ENCODE measurements at places on chromosomes 7 and 10.

DNA sequence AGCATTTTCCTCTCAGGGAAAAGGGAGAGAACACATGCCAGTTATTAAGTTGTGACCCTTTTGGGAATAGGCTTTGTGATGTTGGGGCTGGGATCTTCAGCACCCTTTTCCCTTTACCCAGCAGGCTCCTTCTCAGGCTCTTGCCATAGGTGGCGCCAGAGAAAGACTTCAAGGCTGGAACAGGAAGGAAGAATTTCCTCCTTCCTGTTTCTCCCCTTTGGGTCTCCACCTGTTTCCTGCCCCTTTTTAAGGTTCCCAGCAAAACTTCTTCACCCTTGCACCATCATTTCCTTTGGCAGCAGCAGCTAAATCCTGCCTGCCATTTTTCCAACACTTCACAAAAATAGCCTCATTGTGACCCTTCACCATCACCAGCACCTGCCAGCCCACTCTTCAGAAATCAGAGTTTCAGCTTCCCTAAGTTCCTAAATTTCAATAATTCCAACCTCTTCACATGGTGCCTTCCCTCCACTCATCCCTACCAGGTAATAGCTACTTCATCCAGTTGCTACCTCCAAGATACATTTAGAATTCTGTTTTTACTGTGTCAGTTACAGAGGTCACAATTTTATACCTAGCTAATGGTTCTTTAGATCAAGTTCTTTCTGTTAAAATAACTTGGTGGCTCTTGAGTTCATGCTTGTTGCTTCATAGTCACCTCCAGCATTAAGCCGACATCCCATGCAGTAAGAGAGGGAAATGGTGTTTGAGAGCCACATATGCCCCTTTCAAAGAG, 22.4 kb upstream of the FOXK1 start:
- no peak for DNase-seq

GRCh38 chr7:42022791-42023190, 214.2 kb downstream of the GLI3 start:
- DNase-seq, result no peak

GRCh38 chr10:5442065-5442989, 30.0 kb downstream of the NET1 start:
- peak; percentile 36 for DNase-seq

DNA sequence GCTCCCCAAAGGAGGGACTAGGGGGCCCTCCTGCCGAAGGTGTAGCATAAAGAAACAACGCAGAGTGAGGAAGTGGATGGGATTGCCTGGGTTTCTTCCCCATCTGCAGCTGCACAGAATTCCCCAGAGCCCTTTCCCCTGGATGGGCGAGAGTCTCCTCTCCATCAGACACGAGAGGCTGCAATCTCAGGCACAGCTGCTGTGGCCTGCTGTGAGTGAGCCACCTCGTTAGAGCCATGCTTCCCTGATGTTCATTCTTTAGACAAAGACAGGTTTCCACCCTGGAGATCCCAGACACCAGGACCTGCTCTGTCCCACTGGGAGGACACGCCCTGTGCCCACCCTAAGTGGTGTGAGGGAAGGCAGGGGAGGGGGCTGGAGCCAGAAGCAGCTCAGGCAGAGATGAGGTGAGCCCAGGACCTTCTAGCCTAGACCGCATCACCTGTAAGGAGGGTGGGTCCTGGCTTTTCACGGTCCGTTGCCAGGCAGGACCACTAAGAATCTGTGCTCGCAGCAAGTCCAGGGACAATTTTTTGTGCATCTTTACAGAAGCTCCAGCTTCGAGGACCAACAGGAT, 268.6 kb upstream of the TCERG1L start:
- DNase-seq, result no peak

DNA sequence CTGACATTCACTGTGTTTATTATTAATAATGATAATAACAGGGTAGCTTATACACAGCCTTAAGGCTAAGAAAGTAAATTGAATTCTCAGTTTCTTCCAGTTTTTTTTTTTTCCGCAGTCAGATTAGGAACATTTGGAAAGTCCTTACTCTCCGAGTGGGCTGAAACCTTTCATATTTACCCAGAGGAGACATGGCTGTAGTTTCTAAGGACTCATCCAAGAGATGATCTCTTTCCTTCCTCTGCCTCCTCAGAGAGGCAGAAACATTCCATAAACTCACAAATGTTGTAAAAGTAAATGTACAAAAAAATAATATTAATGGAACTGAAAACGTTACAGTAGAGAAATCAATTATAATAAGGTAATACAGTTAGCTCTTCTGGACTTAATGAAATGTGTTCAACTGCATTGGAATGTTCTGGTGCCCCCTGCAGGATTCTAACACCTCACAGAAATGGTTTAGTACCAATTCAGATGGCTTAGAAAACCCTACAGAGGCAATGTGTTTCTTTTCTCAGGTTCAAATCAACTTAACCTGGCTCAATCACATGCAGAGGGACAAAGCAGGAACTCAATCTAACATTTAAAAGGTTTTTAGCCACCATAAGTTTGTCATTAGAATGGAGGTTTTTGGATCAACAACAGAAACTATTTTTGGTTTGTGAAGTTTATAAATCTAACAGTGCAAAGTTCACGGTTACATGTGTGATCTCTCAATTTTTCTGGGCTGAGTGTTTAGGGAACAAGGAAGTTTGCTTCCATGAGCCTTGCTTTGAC, 71.7 kb downstream of the ICA1 start:
- DNase-seq, result peak; percentile 48

DNA sequence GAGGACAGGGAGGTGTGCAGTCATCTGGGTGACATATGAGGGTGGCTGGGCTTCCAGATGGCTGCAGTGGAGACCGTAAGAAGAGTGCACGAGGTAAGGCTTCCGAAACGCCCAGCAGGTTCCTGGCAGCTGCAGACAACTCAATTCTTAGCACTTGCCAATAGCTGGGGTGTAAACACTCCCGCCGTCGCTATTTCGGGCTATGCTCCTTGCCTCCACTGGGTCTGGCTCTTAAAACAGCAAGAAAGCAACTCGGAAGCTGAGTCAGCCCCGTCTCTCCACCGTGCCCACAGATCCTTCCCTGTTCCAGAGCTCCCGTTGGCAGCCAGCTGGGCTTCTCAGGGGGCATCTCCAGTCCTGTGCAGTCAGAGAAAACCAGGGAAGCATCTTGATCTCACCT, 6.1 kb upstream of the PDGFA start:
- DNase-seq, result no peak

GRCh38 chr10:74543276-74543675, 283.1 kb upstream of the KAT6B start:
- DNase-seq, result peak; percentile 59

GRCh38 chr10:129936266-129936922, 27.7 kb downstream of the EBF3 start:
- no peak for DNase-seq

- no peak for DNase-seq
Measured at GRCh38 chr10:44173608-44173894, 211.3 kb downstream of the CXCL12 start.

DNA sequence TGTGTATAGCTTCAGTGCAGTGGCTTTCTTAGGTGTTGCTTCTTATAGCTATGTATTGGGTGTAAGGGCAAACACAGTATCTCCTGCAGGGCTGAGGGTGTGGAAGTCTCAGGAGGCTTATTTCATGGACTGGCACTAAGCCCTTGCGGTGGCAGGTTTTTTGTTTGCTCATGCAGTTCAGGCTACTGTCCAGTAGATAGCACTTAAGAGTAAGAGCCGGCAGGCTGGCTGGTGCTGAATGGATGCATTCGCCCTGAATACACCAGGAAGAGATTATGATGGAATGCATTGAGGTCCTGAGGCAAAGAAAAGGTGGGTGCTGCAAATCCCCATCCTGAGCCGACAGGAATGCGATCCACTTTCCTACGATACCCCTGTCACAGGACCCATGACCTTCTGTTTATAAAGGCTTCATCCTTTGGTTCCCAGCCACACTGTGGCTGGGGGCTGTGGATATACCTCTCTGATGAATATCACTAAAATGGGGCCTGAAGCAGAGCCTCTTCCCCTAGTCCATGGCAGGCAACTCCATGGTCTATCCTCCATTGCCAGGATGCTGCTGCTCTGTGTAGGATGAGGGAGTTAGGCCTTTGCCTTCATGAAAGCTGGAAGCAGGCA, 44.9 kb downstream of the ANXA8 start:
- DNase-seq, result peak; percentile 63
